ENCODE measurements at places on chromosomes 6 and 20. TPM values are rescaled to one million over a fixed set of nuclear protein-coding genes. Genes with fewer than 3 reads are reported as not detected.
A peak's percentile ranks its signal among the peaks of the same experiment; 100 is the strongest.

GRCh38 chr6:73854998-73855718 lies 159.2 kb downstream of the CD109 start:
- peak; percentile 28 for DNase-seq
- H3K36me3 ChIP-seq, result peaks cover 4% of the 10 kb centered on the region
- H3K4me1 ChIP-seq, result no peaks in the 10 kb centered on the region
- H3K27ac ChIP-seq, result no peak overlapping the region
- no peak overlapping the region for H3K4me3 ChIP-seq

- DNase-seq, result no peak
- no peak overlapping the region for H3K4me3 ChIP-seq
- no peaks in the 10 kb centered on the region for H3K36me3 ChIP-seq
- peaks cover 4% of the 10 kb centered on the region for H3K4me1 ChIP-seq
- no peaks in the 10 kb centered on the region for H3K27me3 ChIP-seq
- no peak overlapping the region for H3K27ac ChIP-seq
Observed at GRCh38 chr6:30752157-30752927, 8.0 kb upstream of the IER3 start.

DNA sequence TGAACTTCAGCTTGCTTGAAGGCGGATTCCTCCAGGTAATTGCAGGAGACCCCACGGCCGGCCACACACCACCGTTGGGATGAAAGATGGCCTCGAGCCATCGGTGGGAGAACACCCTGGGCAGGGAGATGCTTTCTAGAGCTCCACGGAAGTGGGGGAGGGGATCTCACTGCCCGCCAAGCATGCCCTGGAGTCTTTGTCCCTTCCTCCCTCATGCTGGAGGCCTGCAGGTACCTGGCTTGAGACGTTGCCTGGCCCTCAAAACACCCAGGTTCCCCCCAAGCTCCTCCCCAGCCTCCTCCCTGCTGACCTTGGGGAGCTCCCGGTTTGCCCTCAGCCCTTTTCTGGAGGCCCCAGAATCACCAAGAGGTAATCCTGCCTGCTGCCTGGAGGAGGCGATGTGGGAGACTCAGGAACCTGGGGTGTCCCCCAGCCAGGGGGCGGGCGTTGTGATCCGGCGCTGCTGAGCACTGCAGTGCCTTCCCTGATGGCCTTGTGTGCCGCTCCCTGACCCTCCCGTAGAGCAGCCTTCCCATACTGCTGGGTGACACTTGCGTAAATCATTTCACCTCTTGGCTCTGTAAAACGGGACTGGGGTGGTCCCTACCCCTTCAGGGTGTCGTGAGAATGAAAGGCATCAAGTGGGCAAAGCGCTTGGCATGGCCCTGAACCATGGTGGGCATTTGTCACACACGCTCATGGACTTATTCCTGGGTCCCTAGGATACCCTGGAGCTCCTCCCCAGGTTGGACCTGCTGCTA lies 91.4 kb downstream of the CEBPB start:
- no peaks in the 10 kb centered on the region for H3K27me3 ChIP-seq
- peak; percentile 12 for DNase-seq
- peaks cover 25% of the 10 kb centered on the region for H3K4me1 ChIP-seq
- H3K27ac ChIP-seq, result no peak overlapping the region
- H3K4me3 ChIP-seq, result no peak overlapping the region

GRCh38 chr6:112539355-112539754 lies 192.2 kb downstream of the RFPL4B start:
- peaks cover 25% of the 10 kb centered on the region for H3K36me3 ChIP-seq
- no peaks in the 10 kb centered on the region for H3K27me3 ChIP-seq
- no peak for DNase-seq
- H3K27ac ChIP-seq, result no peak overlapping the region
- H3K4me3 ChIP-seq, result no peak overlapping the region

DNA sequence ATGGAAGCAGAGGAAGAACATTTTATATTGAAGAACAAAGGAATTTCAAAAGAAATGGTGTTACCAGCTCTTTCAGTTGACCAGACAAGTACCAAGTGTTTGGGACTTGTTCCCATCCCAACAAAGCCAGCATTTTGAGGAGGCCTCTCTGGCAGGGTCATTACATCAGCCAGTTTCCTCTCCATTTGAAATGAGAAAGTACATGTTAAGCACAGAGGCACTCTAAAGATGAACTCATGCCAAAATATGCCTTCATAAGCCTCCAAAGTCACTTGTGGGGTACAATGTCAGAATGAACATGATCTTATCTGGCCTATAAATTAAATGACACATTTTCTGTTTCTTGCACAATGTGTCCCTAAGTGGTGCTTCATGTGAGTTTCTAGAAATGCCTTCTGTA lies 223.9 kb downstream of the PRL start:
- H3K36me3 ChIP-seq, result peaks cover 11% of the 10 kb centered on the region
- H3K27me3 ChIP-seq, result no peaks in the 10 kb centered on the region
- peaks cover 41% of the 10 kb centered on the region for H3K4me1 ChIP-seq
- no peak overlapping the region for H3K27ac ChIP-seq

MARCKS gene
- total RNA-seq, result 380 TPM

GRCh38 chr20:57197352-57198131 lies 68.9 kb downstream of the BMP7 start:
- no peak overlapping the region for H3K27ac ChIP-seq
- no peak overlapping the region for H3K4me3 ChIP-seq
- no peaks in the 10 kb centered on the region for H3K36me3 ChIP-seq
- peaks cover 17% of the 10 kb centered on the region for H3K4me1 ChIP-seq
- no peaks in the 10 kb centered on the region for H3K27me3 ChIP-seq

DNA sequence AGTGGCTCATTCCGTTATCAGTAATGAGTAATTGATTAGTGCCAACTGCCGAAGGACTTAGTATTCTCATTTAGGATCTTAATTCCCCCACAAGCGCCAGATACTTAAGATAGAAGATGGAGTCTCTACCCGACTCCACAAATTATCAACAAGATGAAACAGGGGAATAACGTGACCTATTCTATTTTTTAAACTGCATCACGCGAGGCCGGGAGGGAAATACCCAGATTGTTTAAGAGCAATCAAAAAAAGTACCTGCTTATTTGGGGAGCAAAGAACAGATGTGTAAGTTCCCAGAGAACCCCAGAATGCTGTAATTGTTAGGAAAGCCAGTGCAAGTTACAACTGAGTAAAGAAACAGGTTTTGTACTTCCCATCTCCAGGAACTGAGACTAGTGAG lies 1.1 kb upstream of the MAP3K5 start:
- peak overlapping the region; percentile 91 for H3K4me3 ChIP-seq
- no peak for DNase-seq
- peaks cover 11% of the 10 kb centered on the region for H3K4me1 ChIP-seq
- H3K27me3 ChIP-seq, result peaks cover 81% of the 10 kb centered on the region

KCNG1 gene
- total RNA-seq, result 4.5 TPM

DNA sequence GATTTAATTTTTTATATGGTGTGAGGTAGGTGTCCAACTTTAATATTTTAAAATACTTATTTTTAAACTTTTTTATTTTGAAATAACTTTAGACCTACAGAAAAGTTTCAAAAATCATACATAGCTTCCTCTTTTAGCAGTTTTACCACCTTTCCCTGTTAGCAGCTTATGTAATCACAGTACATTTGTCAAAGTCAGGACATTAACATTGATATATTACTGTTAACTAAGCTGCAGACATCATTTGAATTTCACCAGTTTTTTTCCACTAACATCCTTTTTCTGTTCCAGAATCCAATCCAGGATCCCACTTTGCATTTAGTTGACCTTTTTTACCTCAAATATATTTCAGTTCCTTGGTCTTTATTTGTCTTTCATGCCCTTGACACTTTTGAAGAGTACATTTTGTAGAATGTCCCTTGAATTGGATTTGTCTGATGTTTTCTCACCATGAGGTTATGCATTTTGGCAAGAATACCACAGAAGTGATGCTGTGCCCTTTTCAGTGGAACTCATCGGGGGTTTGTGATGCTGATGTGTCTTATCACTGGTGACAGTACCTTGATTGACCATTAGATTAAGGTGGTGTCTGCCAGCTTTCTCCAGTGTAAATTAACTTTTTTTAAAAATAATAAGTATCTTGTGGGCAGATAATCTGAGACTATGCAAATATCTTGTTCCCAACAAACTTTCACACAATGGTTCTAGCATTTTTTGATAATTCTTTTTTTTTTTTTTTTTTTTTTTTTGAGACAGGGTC lies 33.4 kb downstream of the TTLL9 start:
- no peak overlapping the region for H3K27ac ChIP-seq
- no peak overlapping the region for H3K4me3 ChIP-seq

COL20A1 gene
- total RNA-seq, result 10.2 TPM

BPI gene
- not detected for total RNA-seq

TFAP2A gene
- total RNA-seq, result 9.6 TPM

ANKRD66 gene
- total RNA-seq, result not detected

DNA sequence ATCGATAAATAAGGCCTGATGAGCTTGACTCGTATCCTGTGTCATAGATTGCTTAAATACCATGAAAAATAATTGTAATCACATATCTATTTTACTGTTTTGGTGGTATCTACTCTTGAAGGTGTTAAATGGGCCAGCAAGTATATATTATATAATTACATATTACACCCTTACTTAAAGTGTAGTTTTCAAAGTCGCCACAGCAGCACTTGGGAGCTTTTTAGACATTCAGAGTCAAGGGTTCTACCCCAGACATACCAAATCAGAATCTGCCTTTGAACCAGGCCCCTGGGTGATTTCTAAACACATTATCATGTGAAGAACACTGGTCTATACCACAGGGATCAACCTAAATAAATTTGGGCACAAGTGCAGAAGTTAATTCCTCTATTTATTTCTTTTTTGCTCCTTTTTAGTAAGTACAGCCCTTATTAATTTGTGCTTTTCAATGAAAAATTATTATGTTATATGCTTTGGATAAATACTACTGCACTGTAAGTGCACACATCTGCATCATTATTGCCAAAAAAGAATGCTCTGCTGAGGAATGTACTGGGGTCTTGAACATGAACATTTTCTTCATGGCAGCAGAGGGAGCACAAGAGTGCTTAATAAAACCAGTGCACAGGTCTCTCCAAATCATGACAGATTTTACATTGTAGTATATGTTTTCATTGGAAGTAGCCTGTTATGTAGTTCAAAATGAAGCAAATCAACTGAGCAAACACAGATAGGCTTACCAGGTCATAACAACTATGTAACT lies 3.1 kb upstream of the ATXN1 start:
- peaks cover 28% of the 10 kb centered on the region for H3K27me3 ChIP-seq
- no peak for DNase-seq
- no peak overlapping the region for H3K27ac ChIP-seq

Measured in neural crest cell (in vitro differentiated cells).